ENCODE measurements at places on chromosomes 2 and 18. TPM values are rescaled to one million over a fixed set of nuclear protein-coding genes. Genes with fewer than 3 reads are reported as not detected.

DNA sequence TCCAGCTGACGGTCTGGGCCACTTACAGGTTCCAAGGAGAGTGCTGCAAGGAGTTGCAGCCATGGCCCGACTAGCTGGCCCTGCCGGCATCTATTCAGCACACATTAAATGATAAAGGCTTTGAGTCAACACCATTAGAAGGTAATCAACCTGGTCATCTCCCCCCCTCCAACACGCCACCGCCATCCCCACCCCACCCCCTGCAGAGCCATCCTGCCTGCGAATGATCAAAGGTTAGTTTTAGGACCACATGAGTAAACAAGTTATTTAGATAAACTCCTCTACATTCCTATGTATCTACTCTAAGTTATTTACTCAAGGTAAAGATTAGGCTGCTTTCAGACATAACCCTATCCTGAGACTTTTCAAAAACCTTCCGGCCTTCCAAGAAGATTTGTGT, 349.3 kb upstream of the SLC39A10 start:
- H3K27ac ChIP-seq, result no peak overlapping the region
- H3K27me3 ChIP-seq, result no peaks in the 10 kb centered on the region
- no peaks in the 10 kb centered on the region for H3K4me1 ChIP-seq
- no peak for DNase-seq
- H3K4me3 ChIP-seq, result no peak overlapping the region

- DNase-seq, result no peak
- H3K27ac ChIP-seq, result peak overlapping the region; percentile 77
- H3K27me3 ChIP-seq, result no peaks in the 10 kb centered on the region
- H3K4me3 ChIP-seq, result no peak overlapping the region
Observed at GRCh38 chr2:10028407-10028987, 14.9 kb upstream of the KLF11 start.

DNA sequence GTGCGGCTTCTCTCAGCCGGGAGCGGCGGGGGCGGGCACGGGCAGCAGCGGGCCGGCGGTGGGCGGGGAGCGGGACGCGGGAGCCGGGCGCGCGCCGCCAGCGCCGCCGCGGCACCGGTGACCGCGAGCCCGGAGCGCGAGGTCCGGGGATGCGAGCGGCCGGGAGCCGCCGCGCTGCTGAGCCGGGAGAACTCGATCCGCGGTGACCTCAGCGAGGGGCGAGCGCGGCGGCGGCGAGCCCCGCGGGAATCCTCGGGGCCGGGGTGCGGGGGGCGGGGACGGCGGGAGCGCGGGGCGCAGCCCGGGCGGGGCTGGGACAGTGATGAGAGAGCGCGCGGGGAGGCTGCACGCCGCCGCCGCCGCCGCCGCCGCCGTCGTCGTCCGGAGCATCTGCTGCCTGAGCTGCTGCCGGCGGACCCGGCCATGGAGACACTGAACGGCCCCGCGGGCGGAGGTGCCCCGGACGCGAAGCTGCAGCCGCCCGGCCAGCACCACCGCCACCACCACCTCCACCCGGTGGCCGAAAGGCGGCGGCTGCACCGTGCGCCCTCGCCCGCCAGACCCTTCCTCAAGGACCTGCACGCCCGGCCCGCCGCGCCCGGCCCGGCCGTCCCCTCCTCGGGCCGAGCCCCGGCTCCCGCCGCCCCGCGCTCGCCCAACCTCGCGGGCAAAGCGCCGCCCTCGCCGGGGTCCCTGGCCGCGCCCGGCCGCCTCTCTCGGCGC, at the start of gene MTCL1:
Gene MTCL1, plus strand, starts transcription at position 319 of the 723 bp plus-strand sequence. Its CDS starts 105 bp downstream, at position 424.
- DNase-seq, result peak; percentile 26
- peaks cover 11% of the 10 kb centered on the region for H3K4me1 ChIP-seq
- peaks cover 57% of the 10 kb centered on the region for H3K27me3 ChIP-seq
- peak within 1 kb of the TSS; percentile 79 for H3K4me3 ChIP-seq

GRCh38 chr2:202660796-202661195, 26.0 kb downstream of the FAM117B start:
- no peaks in the 10 kb centered on the region for H3K27me3 ChIP-seq
- peak overlapping the region; percentile 68 for H3K27ac ChIP-seq
- no peak for DNase-seq
- H3K4me1 ChIP-seq, result peaks cover 77% of the 10 kb centered on the region
- H3K36me3 ChIP-seq, result peaks cover 6% of the 10 kb centered on the region

Gene CRYBA2
- not detected for total RNA-seq

DNA sequence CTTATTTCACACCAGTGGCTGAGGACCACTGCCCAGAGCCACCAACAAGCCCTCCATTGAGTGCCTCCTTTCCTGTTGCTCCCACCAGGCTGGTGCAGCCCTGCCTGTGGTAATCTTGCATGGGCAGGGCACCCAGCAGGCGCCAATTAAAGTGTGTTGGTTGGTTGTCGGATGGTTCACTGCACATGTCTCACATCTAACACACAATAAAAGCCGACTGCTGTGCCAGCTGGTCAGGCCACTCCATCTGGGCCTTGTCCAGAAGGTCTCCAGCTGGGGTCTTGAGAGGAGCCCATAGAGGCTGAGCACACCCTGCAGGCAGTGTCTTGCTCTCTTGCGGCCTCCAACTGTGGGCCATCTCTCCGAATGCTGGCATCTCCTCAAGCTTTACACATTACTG, 494.8 kb upstream of the KLHL29 start:
- H3K4me1 ChIP-seq, result no peaks in the 10 kb centered on the region
- DNase-seq, result no peak
- H3K27ac ChIP-seq, result no peak overlapping the region
- no peaks in the 10 kb centered on the region for H3K36me3 ChIP-seq
- peaks cover 1% of the 10 kb centered on the region for H3K27me3 ChIP-seq
- H3K4me3 ChIP-seq, result no peak overlapping the region

- peak; percentile 78 for DNase-seq
- H3K27me3 ChIP-seq, result peaks cover 21% of the 10 kb centered on the region
- no peak overlapping the region for H3K27ac ChIP-seq
Observed at GRCh38 chr18:12236934-12237832, 17.0 kb upstream of the CIDEA start.

- H3K4me1 ChIP-seq, result peaks cover 2% of the 10 kb centered on the region
- H3K4me3 ChIP-seq, result no peak overlapping the region
- DNase-seq, result peak; percentile 8
- peaks cover 3% of the 10 kb centered on the region for H3K27me3 ChIP-seq
- H3K36me3 ChIP-seq, result no peaks in the 10 kb centered on the region
Observed at GRCh38 chr18:22465859-22466457, 48.2 kb upstream of the CTAGE1 start.

- peak; percentile 52 for DNase-seq
- peaks cover 5% of the 10 kb centered on the region for H3K4me1 ChIP-seq
- H3K36me3 ChIP-seq, result no peaks in the 10 kb centered on the region
- no peaks in the 10 kb centered on the region for H3K27me3 ChIP-seq
- no peak overlapping the region for H3K27ac ChIP-seq
Observed at GRCh38 chr2:111662771-111663470, 221.1 kb downstream of the ANAPC1 start.

DNA sequence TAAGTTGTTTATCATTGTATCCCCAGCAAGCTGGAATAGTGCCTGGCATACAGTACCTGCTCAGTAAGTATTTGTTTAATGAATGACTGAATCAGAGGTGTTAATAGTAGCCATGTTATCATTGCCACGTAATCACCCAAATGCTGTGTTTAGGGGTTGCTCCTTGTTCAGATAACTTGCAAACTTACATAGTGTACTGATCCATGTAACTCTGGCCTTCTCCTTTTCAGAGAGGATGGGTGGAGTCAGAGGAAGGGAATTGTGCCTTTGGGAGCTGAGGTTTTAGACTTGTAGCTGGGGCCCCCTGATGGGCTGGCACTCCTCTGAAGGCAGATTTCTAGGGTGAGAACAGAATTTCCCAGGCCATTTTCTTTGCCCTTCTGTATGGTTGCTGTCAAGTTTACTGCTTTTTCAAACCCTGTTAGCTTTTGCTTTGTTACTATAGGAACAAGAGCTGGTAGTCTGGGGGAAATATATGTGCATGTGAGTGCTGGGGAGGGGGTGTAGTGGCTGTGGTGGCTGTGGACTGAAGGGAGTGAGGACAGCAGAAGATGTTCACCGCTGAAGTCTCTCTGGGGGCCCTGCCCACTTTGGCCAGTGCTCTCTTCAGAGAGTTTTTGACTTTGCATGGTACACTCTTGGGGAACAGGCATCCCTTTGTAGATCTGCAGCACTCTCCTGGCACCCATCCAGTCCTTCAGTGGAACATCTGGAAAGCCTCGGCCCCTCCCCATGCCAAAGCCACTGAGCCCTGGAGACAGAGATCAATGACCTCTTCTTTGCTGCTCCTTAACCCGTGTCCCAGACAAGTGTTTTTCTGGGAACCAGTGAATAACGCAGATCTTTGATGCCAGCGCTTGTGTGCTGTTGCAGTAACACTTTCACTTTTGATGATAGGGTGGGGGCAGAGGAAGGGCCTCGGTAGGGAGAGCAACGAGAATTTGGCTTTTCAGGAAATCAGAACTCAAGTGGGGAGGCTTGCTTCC, 209.0 kb downstream of the PRKCE start:
- peak overlapping the region; percentile 72 for H3K4me3 ChIP-seq
- peaks cover 38% of the 10 kb centered on the region for H3K4me1 ChIP-seq

DNA sequence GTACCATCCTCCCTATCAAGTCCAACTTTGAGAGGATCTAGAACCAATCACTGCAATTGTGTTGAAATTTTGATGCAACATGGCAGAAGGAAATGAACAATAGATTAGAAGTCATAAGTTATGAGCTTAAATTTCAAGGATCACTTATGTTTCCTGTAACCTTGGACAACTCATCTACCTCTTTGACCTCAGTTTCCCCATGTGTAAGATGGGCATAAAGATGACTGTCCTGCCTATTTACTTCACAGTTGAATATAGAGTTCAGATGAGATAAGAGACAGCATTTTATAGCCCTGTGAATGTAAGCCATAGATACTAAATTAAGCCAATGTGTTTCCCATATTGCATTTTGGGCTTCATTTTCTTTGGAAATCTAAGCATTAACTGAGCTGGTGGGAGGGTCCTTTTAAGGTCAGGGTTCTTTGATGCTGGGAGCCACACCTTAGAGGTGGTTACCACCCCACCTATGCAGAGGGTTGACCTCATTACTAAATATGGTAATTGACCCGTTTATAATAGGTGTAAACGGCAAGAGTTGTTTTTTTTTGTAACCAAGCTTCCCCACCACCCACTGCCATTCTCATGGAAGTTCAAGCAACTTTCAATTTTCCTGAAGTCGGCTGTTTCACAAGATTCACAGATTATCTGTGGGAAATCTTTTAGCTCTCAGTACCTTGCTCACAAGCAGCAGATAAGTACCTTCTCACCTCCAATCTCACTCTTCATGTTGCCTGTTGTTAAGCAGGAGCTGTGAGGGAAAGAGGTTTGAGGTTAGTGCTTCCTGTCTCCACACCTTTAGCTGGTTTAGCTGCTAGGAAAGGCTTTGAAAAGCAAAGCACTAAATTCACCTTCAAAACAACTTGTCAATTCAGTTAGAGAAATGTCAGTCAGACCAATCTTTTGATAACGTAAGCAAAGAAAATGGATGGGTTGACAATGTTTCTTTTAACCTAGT, 13.3 kb downstream of the CD28 start:
- H3K27ac ChIP-seq, result peak overlapping the region; percentile 88
- H3K27me3 ChIP-seq, result no peaks in the 10 kb centered on the region
- peak; percentile 26 for DNase-seq
- H3K36me3 ChIP-seq, result peaks cover 75% of the 10 kb centered on the region
- H3K4me1 ChIP-seq, result peaks cover 92% of the 10 kb centered on the region
- peak overlapping the region; percentile 30 for H3K4me3 ChIP-seq

Gene POMC
- 5.1 TPM for total RNA-seq

DNA sequence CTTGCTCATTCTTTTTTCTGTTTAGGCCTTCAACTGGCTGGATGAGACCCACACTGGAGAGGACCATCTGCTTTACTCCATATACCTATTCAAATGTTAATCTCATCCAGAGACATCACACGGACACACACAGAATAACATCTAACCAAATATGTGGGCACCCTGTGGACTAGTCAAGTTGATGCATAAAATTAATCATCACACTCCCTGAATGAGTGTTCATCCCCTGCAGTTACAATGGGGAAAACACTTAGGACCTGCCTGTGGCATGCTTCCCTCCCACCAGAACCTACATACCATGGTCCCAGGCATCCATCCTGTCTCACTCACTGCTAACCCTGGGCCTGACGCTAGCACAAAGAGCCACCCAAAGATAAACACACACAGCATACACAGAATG, 112.8 kb upstream of the TEX51 start:
- no peak overlapping the region for H3K27ac ChIP-seq
- no peaks in the 10 kb centered on the region for H3K4me1 ChIP-seq
- H3K4me3 ChIP-seq, result no peak overlapping the region
- no peaks in the 10 kb centered on the region for H3K36me3 ChIP-seq

DNA sequence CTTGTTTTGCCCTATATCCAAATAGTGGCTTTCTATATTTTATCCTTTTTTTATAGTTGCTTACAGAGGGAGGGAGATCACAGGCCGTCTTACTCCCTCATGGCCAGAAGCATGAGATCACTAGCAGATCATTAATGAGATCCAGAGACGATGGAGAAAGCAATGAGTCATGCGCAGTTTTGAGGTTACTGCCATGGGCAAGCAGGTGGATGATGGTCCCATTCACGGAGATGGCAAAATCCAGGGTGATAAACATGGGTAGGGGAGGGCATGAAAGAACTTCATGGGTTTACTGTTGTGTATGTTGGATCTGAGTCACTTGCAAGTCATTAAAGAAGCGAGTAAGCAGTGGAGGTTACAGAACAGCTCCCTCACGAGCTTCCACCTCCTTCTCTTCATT, 60.4 kb downstream of the C18orf63 start:
- peaks cover 2% of the 10 kb centered on the region for H3K27me3 ChIP-seq
- DNase-seq, result no peak
- H3K4me1 ChIP-seq, result peaks cover 51% of the 10 kb centered on the region
- no peak overlapping the region for H3K4me3 ChIP-seq
- no peak overlapping the region for H3K27ac ChIP-seq
- H3K36me3 ChIP-seq, result no peaks in the 10 kb centered on the region

DNA sequence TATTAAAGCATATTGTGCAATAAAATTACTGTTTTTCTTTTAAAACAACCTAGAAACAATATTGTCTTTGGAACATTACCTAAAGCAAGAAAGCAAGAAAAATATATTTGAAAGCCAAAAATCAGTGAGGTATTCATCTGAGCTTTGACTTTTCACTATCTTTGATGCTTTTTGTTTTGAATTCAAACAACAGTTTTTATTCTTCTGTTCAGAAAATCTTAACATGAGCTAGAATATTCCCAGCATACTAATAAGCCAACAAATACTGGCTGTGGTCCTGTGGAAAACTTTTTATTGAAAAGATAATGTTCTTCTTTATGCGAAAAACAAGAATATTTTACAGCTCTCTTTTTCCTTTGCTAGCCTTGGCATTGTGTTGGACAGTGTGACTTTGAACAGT, 19.8 kb downstream of the FAM171B start:
- H3K27ac ChIP-seq, result no peak overlapping the region
- no peak for DNase-seq
- no peak overlapping the region for H3K4me3 ChIP-seq
- peaks cover 4% of the 10 kb centered on the region for H3K27me3 ChIP-seq
- no peaks in the 10 kb centered on the region for H3K4me1 ChIP-seq

- H3K36me3 ChIP-seq, result no peaks in the 10 kb centered on the region
- DNase-seq, result no peak
- peak overlapping the region; percentile 54 for H3K4me3 ChIP-seq
- H3K27ac ChIP-seq, result peak overlapping the region; percentile 86
- peaks cover 48% of the 10 kb centered on the region for H3K4me1 ChIP-seq
Observed at GRCh38 chr2:7693246-7694075, 776.2 kb downstream of the RNF144A start.

Gene DYSF
- 3.8 TPM for total RNA-seq

- peak; percentile 10 for DNase-seq
- H3K27me3 ChIP-seq, result no peaks in the 10 kb centered on the region
- H3K27ac ChIP-seq, result no peak overlapping the region
- H3K4me1 ChIP-seq, result no peaks in the 10 kb centered on the region
- H3K4me3 ChIP-seq, result no peak overlapping the region
Observed at GRCh38 chr2:164430166-164430783, 191.0 kb downstream of the GRB14 start.

- H3K27ac ChIP-seq, result peak overlapping the region; percentile 77
- H3K36me3 ChIP-seq, result peaks cover 81% of the 10 kb centered on the region
- no peak for DNase-seq
- H3K4me1 ChIP-seq, result peaks cover 71% of the 10 kb centered on the region
Observed at GRCh38 chr2:174574657-174575056, 22.9 kb downstream of the WIPF1 start.

Data from activated CD8-positive, alpha-beta T cell treated with anti-CD3 and anti-CD28 coated beads for 36 hours (primary cell).